Naive thymus-derived CD8-positive, alpha-beta T cell (primary cell): ENCODE measurements at places on chromosomes 2 and 18. TPM values are rescaled to one million over a fixed set of nuclear protein-coding genes. Genes with fewer than 3 reads are reported as not detected.

Gene CYS1
- not detected for total RNA-seq

Gene WDFY1
- 32.0 TPM for total RNA-seq

- DNase-seq: no peak
These were observed 122.3 kb upstream of the KYNU start for GRCh38 chr2:142755191-142755590.

DNA sequence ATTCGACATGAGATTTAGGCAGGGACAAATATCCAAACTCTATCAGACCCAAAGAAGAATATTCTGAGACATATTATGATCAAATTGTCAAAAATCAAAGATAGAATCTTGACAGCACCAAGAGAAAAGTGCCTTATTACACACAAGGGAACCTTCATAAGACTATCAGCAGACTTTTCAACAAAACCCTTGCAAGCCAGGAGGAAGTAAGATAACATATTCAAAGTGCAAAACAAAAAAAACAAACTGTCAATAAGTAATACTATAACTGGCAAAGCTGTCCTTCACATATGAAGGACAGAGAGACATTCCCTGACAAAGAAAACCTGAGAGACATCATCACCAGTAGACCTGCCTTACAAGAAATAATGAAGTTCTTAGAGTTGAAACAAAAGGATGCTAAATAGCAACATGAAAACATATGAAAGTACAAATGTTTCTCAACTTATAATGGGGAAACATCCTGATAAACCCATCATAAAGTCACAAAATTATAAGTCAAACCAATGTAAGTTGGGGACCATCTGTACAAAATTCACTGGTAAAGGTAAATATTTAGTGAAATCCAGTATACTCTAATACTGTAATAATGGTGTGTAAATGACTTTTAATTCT lies 76.6 kb downstream of the FAM171B start:
- DNase-seq: no peak

- no peak for DNase-seq
These were observed 1.4 kb downstream of the PPM1G start for GRCh38 chr2:27407798-27408491.
